ENCODE measurements at places on chromosomes 5 and 9.
A peak's percentile ranks its signal among the peaks of the same experiment; 100 is the strongest.

DNA sequence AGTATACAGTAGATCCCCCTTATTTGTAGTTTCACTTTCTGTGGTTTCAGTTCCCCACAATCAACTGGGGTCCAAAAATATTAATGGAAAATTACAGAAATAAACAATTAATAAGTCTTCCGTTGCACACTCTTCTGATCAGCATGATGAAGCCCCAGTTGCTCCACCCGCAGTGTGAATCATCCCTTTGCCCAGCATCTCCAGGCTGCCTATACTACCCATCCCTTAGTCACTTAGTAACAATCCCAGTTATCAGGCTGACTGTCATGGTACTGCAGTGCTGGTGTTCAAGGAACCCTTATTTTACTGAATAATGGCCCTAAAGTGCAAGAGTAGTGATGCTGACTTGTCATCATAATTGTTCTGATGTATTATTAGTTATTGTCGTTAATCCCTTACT lies 28.9 kb downstream of the SHC3 start:
- no peak for DNase-seq

DNA sequence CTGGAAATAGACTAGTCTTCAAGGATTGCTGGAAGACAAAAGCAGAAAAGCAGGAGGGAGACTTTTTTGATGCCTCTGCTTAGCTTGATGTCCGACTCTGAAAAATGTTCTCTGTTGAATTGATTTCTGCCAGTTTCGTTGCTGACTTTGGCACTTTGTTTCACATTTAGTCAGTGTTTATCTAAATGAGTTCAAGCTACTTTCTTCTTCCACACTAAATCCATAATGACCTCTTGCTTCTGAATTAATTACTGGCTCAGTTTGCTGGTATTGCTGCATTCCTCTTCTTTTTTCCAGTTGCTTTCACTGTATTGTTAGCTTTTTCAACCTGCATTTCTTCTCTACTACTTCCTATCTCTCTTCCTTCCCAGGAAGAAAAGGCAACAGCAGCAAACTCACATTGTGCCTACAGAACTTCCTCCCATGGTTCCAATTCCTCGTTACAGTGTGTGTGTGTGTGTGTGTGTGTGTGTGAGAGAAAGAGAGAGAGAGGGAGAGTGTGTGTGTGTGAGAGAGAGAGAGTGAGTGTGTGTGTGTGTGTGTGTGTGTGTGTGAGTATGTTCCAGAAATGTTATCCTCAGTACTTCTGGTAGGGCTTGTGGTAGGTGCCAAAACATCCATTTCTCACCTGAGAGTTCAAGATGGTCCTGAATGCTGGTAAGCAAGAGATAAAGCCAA lies 234.8 kb downstream of the CSNK1G3 start:
- no peak for DNase-seq

DNA sequence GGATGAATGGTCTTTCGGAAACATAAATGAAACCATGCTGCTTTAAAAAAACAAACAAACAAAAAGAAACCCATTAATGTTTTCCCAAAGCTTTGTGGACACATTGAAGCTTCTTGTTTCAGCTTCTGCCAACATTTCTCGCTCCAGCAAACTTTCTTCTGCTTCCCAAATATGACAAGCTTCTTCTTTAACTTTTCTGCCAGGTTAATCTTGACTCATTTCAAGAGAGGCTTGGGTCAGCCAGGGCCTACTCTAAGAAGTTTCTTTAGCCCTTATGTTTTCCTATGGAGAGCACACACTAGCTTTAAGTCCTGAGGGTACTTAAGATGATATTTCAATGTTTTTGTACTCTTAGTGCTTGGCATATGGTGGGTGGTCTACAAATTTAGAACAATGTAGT lies 6.1 kb downstream of the ANXA1 start:
- DNase-seq: no peak

- DNase-seq: no peak
These were observed 556.3 kb downstream of the PDE4D start for GRCh38 chr5:59337240-59337639.

- DNase-seq: peak; percentile 66
These were observed 5.2 kb downstream of the IL13 start for GRCh38 chr5:132662925-132663770.

- no peak for DNase-seq
These were observed 188.2 kb downstream of the CRB2 start for GRCh38 chr9:123544007-123544827.

GRCh38 chr5:82164977-82165713 lies 113.0 kb downstream of the RPS23 start:
- no peak for DNase-seq

GRCh38 chr9:1034271-1034670 lies 15.9 kb upstream of the DMRT2 start:
- no peak for DNase-seq

DNA sequence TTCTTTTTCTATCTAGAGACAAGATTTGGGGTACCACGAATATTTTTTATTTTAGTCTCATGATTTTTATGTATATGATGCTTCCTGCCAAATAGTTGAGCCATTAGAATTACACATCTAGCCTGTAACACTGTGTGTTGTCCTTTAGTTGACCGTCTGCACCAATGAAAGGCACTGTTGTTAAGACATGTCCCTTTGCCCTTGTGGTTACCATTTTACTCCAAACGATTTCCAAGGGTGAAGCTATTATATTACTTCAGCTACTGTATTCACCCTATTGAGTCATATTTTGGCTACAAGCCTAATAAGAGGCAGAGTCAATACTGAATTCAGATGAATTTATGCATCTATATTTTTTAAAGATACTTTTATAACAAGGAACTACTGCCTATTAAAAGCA lies 207.6 kb downstream of the CETN3 start:
- no peak for DNase-seq

GRCh38 chr9:136775191-136775590 lies 10.9 kb upstream of the LCN15 start:
- no peak for DNase-seq

GRCh38 chr5:52356311-52356918 lies 431.3 kb upstream of the ITGA1 start:
- DNase-seq: no peak

GRCh38 chr9:16884373-16884772 lies 13.9 kb upstream of the BNC2 start:
- DNase-seq: no peak

- DNase-seq: peak; percentile 25
These were observed 108.1 kb upstream of the SPRY4 start for GRCh38 chr5:142432961-142433360.

- no peak for DNase-seq
These were observed 318.7 kb downstream of the TLE1 start for GRCh38 chr9:81370650-81371049.

DNA sequence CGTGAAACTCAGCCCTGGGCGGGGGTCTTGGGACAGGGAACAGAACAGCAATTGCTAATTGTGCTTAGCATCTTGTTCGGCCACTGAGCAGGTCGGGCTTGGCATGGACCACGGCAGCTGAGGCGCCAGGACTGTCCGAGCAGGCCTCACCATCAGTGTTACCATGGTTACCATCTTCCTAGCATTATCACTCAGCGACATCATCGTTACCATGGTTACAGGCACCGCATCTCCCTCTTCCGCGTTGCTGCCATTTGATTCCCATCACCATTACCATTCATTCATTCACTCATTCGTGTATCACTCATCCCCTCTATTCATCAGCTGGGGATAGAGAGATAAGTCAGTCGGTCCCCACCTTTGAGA lies 81.0 kb upstream of the ZBTB43 start:
- no peak for DNase-seq

- no peak for DNase-seq
These were observed 589.9 kb downstream of the ZNF608 start for GRCh38 chr5:124156415-124156996.

DNA sequence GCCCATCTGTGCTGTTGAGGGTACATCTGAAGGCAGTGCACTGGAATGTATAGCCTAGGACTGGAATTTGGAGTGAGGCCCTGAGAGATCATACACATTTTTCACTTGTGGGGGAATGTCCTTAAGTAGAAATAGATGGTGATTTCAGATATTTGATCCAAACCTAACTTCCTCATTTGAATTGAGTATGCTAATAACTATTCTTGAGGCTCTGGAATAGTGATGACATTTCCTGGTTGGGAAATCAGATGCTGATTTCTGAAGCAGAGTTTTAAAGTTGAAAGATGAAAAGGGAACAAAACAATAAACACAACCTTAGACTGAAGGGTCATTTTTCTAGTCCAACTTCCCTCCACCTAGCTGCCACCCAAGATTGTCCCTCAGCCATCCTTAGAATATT lies 163.0 kb upstream of the CCDC152 start:
- no peak for DNase-seq

GRCh38 chr5:133701871-133702270 lies 89.5 kb upstream of the FSTL4 start:
- DNase-seq: no peak

GRCh38 chr5:148085977-148086705 lies 22.4 kb downstream of the SPINK5 start:
- no peak for DNase-seq

GRCh38 chr9:88747768-88748167 lies 212.8 kb downstream of the NXNL2 start:
- no peak for DNase-seq

DNA sequence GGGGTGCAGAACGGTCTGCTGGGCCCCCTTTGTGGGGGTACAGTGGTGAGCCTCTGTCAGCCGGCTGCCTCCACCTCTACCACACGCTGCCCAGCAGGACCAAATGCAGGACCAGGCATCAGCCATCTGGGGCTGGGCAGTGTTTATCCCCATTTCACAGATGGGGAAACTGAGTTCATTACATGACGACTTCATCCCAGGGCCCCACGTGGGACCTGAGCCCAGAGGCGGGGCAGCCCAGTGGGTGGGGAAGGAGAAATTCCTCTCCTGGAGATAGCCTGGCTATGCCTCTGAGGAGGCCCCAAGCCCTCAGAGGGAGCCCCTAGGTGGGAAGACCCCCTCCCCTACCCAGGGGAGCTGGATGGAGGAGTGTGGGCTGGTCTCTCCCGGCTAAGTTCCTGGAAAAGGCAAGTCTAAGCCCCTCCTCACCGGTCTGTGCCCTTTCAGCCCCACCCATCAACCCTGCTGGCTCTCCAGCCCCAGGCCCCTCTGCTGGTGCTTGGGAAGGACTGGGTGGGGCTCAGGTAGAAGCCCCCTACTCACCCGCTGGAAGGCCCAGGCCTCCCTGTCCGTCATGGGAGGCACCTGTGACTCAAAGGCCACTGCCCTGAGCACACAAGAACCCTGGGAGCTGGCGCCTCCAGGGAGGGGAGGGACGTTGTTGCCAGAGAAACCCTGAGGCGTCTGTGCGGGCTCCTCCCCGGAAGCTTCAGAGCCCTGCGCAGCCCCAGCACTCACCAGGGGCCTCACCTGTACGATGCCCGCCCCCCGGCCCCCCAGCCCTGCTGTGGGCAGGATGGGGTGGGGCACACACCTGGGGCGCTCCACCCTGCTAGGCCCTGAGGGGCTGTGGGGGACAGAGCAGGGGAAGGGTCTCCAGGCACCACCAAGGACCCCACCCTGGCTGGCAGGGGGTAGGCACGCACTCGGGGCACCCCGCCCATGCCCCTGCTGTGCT lies 7.4 kb upstream of the CCDC187 start:
- no peak for DNase-seq
